KBM-7 (cell line): ENCODE measurements at places on chromosomes 4 and X.

GRCh38 chr4:72110886-72111285 lies 79.1 kb downstream of the NPFFR2 start:
- DNase-seq = no peak

DNA sequence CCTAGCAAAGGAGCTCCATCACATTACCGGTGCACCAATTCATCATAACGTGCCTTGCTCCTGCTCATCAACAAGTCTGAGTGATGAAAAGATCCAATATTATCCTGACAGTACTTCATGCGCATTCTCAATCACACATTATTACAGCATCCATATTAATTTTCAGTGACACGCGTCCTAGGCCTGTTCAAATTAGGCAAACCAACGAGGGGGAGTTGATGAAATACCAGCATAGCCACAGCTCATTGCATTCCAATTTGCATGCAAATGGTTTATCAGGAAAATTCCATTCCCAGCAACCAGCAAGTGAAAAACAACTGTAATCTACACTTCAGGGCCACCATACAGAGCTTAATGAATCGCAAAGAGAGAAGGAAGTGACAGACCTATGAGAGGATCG lies 236.9 kb downstream of the DCLK2 start:
- DNase-seq = no peak

DNA sequence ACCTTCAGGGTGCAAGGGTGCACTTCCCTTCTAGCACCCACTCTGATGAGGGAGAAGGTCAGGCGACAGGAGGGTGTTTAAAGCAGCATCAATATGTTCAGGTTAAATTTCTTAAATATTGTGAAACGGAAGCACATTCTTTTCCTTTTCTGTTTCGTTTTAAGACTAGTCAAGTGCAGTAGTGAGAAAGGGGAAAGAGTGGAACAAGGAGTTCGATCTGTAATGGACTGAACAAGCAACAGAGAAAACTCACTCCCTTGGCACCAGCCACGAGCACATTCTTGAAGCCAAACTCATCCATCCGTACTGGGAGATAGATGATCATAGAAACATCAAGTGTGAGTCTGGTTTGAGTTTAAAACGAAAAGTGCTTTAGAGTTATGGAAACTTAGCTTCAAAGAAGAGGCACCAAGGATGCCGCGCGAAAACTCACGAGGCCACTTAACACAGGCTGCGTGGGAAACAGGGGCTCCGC lies 815 bp downstream of the FAM53A start:
- no peak for DNase-seq

DNA sequence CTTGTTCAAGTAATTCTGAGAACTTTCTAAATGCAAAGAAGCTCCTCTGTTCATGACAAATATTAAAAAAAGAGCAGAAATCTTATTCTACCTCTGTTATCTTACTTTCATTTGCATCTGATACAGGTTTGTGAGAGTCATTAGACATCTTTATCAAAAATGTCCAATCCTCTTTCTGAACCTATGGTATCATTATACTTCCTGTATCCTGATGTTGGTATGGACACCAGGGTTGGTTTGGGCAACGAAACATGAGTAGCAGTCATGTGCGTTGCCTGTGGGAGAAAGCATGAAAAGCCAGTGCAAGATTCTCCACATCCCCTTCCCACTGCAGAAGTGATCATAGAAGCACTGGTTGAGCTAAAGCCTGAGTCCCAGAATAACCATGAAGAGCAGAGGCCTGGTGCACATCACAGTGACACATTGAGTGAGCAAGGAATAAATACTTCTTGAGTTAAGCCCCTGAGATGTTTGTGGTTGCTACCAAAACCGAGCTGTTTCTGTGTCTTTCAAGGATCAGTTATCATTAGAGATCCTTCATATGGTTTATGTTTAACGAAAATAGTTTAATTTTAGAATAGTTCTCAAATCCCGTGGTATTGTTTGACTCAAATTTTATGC lies 197.2 kb downstream of the BANK1 start:
- no peak for DNase-seq

- no peak for DNase-seq
These were observed 29.8 kb upstream of the TEX13C start for GRCh38 chrX:125289920-125290319.

GRCh38 chr4:81625422-81626417 lies 154.0 kb upstream of the RASGEF1B start:
- DNase-seq = no peak

GRCh38 chr4:102825261-102826091 lies 1.9 kb downstream of the UBE2D3 start:
- DNase-seq = peak; percentile 83

GRCh38 chr4:83454686-83455085 lies 937 bp downstream of the HELQ start:
- no peak for DNase-seq

DNA sequence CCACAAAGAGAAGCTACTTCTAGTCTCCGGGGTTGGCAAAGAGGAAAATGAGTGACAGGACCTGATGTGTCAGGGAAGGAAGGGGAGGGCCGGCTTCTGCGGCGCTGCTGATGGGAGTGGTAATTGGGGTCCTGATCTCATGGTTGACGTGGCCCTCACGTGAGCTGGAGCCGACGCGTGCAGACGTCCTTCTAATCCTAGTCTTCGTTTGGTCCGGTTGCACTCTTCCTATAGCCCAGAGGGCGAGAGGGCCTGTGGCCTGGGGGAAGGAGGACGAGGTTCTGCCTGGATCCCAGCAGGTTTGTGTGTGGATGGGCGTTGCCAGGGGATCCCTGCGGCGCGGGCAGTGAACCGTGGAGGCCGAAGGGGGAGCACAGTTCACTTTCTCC lies at the start of gene ARMCX1:
Gene ARMCX1 (plus strand): TSS at position 186 of the 389 bp plus-strand sequence. CDS start 2,384 bp downstream, outside the sequence.
- DNase-seq = no peak

DNA sequence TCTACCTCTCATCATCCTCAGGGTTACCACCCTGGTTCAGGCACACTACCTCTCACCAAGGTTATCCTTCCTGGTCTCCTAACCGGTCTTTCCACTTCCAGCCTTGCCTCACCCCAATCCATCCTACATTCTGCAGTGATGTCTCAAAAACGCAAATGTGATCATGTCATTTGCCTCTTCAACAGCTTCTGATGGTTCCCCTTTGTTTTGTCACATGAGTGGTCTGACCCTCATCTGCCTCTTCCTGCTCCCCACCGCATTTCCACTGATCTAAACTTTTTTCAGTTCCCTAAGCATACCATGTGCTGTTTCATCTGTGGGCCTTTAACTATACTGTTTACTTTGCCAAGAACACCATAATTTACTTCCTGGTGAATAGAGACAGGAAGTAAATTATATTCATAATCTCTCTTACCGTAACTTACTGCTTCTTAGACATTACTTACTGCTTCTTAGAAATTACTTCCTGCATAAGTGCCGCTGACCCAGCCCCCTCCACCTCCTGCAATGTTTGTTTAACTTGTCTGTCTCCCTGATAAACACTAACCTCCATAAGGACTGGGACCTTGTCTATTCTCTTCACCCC lies 27.1 kb upstream of the NSUN7 start:
- peak; percentile 83 for DNase-seq

- DNase-seq = peak; percentile 30
These were observed 287.7 kb upstream of the PCDH18 start for GRCh38 chr4:137819964-137820383.

GRCh38 chr4:137740141-137740540 lies 207.8 kb upstream of the PCDH18 start:
- DNase-seq = no peak

GRCh38 chr4:161704653-161705052 lies 459.1 kb downstream of the FSTL5 start:
- no peak for DNase-seq

GRCh38 chr4:102308032-102308799 lies 37.1 kb downstream of the SLC39A8 start:
- DNase-seq = peak; percentile 9

DNA sequence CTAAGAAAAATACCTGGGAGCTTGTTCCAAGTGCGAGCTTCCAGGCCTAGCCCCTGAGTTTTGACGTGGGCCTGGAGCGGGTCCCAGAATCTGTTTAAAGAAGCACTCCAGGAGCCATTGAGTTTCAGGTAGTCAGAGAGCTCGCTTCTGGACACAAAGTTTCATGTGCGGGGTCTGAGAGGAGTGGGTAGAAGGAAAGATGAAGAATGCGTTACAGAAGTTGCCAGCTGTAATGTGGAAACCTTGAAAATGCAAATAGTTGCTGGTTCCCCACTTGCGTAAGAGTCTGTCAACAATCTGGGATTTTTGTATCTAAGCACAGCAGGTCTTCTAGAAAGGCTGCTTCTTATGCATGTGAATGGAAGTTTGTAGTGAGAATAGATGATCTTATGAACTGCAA lies 77.5 kb upstream of the CLCN4 start:
- no peak for DNase-seq

GRCh38 chr4:144189121-144189520 lies 48.6 kb upstream of the GYPA start:
- DNase-seq = no peak

GRCh38 chr4:91114386-91114785 lies 987.2 kb downstream of the CCSER1 start:
- DNase-seq = no peak

GRCh38 chr4:9994246-9994847 lies 26.9 kb downstream of the SLC2A9 start:
- no peak for DNase-seq

GRCh38 chrX:13716905-13717304 lies 17.5 kb downstream of the TRAPPC2 start:
- DNase-seq = no peak

DNA sequence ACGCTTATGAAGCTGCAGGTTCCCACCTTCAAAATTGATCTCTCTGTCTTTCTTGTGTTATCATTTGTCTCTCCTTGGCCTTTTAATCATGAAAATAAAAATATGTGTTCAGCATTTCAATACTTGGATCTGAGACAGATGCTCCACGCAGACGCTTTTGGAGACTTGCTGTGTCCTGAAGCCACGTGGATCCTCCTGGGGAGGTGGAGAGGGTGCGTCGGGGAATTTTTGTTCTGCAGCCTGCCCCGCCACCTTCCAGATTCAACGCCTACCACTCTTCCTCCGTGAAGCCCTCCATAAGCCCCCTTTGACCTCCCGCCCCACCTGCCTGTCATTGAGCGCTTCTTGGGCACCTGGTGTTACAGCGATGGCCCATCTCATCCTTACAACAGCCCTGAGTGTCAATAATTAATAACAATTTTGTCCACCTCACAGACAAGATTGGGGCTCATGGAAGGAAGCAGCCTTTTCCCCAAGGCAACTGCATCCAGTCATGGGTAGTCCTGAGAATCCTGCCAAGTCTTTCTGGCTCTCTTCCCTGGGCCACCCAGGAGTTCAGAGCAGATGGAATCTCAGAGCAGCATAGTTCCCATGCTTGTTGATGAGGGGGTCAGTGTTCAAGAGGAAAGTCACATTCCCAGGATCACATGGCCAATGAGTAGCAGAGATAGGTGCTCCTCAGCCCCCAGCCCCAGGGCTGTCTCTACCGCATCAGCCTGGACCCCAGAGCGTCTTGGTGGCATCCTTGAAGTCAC lies 172.6 kb upstream of the PSAPL1 start:
- DNase-seq = no peak

- DNase-seq = peak; percentile 78
These were observed 61.0 kb upstream of the FTHL17 start for GRCh38 chrX:31132821-31133241.

DNA sequence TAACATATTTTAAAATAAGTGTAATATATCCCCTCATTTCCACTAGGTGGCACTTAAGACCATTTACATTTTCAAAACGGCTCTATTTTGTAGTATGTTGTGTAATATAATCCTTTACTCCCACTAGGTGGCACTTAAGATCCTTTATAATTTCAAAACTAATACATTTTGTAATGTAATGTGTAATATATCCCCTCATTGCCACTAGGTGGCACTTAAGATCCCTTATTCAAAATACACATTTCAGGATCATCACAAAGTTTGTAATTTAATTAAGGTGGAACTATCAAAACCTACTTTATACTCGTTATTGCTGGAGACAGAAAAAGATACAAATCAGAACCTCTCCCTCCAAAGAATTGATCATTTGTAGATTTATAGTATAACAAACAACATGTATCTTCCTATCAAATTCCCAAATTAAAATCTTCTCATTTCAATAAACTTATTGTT lies 132.5 kb downstream of the ARHGAP6 start:
- DNase-seq = peak; percentile 82

- no peak for DNase-seq
These were observed 11.3 kb downstream of the RASSF6 start for GRCh38 chr4:73608689-73609594.

DNA sequence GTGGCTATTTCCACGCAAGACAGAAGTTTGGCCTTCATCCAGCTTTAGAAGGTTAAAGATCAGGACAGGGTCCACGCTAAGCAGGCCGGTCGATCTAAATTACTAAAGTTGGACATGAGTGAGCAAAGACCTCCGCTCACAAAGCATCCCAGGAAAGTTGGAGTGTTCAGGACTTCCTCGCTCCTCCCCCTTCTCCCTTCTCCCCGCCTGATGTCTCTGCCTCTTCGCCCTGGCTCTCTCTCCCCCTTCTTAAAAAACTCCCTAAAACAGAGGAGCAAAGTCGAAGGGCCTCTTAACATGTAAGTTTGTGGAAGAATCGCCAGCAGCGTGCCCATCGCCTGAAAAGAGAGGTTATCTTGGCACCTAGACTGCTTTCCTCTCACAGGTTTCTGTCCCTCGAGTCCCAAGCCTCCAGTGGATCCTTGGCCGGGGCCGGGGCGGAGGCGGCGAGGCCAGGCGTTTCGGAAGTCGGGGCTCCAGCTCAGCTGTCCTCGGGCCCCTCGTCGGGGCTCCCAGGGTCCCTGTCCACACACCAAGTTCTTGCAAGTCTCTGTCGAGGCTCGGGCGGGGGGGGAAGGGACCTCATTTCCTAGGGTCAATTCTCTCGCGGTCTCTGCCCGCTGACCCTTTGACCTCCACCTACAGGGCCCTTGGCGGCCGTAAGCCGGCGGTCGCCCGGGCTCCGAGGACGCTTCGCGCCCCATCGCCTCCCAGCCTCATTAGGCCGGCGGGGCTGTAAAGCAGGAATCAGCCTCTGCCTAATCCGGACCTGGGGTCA lies 7.6 kb downstream of the ZIC3 start:
- DNase-seq = no peak

DNA sequence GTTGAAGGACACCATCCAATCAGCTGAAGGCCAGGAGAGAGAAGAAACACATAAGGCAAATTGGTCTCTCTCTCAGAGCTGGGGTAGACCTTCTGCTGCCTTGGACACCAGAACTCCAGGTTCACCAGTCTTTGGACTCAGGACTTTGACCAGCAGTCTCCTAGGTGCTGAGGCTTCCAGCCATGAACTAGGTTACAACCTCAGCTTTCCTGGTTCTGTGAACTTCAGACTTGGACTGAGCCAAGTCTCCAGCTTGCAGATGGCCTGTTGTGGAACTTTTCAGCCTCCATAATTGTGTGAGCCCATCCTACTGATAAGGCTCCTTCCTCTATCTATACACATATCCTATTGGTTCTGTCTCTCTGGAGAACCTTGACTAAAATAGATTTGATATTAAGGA lies 20.6 kb upstream of the BBS12 start:
- no peak for DNase-seq

- DNase-seq = peak; percentile 20
These were observed 38.8 kb downstream of the SLC34A2 start for GRCh38 chr4:25694466-25694865.

- DNase-seq = peak; percentile 47
These were observed 13.2 kb downstream of the RUFY3 start for GRCh38 chr4:70734971-70735370.
